ENCODE measurements at places on chromosomes 7 and 10. TPM values are rescaled to one million over a fixed set of nuclear protein-coding genes. Genes with fewer than 3 reads are reported as not detected.

DNA sequence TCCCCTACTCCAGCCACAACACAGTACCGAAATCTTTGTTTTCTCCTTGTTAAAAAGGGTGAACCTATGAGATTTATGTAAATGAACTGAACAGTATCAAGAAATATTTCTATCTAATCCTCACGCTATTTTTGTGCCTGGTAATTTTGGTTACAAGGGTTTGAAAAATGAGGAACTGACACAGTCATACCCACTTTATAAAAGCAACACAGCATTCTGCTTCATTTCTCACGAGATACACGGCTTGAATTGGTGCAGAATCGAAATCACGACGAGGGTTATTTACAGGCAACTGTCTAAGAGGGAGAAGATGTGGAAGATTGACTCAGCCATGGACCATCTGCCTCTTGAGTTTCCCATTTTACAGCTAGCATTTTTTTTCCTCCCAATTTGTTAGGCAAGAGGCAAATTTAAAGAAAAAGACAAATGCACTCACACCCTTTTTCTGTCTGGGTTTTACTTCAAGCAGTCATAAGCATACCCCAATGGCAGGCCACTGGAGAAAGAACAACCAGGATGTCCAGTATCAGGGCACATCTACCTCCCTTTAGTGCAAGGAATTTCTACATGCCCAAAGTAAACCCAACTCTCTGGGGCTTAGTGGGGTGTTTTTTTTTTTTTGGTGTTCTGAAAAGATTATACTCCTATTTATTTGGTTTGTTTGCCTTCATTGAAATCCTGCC lies 108.1 kb downstream of the ITGB8 start:
- H3K36me3 ChIP-seq, result no peaks in the 10 kb centered on the region
- no peak for DNase-seq
- peaks cover 4% of the 10 kb centered on the region for H3K4me1 ChIP-seq
- H3K27me3 ChIP-seq, result no peaks in the 10 kb centered on the region
- H3K4me3 ChIP-seq, result no peak overlapping the region

DNA sequence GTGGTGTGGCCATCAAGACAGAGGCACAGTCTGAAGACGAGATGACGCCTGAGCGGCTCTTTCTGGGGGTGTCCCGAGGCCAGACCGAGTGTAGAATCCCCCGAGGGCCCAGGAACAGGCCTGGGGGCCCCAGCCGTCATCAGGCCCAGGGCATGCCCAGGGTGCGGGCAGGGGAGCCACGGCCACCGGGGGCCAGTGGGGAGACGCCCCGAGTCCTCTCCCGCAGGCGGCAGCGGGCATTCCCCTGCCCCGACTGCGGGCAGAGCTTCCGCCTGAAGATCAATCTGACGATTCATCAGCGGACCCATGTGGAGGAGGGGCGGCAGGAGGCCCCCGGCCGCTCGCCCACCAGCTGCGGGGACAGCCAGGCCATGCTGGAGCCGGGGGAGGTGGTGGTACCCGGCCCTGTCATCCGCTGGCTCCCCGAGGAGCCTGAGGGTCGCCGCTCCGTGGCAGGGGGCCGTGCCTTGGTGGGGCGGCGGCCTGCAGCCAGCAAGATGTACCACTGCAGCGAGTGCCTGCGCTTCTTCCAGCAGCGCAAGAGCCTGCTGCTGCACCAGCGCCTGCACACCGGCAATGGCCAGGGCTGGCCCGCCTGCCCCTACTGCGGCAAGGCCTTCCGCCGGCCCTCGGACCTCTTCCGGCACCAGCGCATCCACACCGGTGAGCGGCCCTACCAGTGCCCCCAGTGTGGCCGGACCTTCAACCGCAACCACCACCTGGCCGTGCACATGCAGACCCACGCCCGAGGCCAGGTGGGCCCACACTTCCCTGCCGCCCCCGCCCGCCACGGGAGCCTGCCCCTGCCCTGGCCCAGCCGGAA lies 19.7 kb downstream of the ZNF783 start:
- peaks cover 10% of the 10 kb centered on the region for H3K4me1 ChIP-seq
- DNase-seq, result no peak
- peaks cover 35% of the 10 kb centered on the region for H3K36me3 ChIP-seq
- H3K27me3 ChIP-seq, result no peaks in the 10 kb centered on the region
- H3K4me3 ChIP-seq, result no peak overlapping the region

The PAX4 gene
- total RNA-seq, result not detected

The ERVW-1 gene
- total RNA-seq, result not detected

Data from lung (tissue), 17 donors.